Activated CD4-positive, alpha-beta T cell treated with anti-CD3 and anti-CD28 coated beads, Interleukin-2, Interleukin-6, amounts not matched to agents 100 ng/mL and 50 ng/mL, durations not matched to agents 16 hours and 8 hours (primary cell): ENCODE measurements at places on chromosomes 5 and 9.
A peak's percentile ranks its signal among the peaks of the same experiment; 100 is the strongest.

DNA sequence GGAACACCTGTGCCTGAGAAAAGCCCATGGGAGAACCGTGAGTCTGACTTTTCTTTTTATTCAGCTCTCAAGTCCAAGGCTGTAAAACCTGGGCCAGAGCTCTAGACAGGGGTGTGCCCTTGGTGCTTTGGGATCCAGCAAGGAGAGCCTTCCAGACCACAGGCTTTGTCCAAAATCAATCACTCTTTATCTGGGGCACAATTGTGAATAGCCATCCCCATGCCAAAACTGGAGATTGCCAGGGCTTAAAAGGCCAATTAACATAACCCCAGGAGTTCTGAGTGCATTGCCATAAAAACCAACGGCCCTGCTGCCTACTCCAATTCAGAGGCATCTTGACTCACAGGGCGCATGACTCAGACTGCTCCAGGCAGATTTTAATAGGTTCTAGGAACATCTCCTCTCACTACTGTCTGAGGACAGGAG lies 391.8 kb downstream of the ARHGEF28 start:
- no peak for DNase-seq

DNA sequence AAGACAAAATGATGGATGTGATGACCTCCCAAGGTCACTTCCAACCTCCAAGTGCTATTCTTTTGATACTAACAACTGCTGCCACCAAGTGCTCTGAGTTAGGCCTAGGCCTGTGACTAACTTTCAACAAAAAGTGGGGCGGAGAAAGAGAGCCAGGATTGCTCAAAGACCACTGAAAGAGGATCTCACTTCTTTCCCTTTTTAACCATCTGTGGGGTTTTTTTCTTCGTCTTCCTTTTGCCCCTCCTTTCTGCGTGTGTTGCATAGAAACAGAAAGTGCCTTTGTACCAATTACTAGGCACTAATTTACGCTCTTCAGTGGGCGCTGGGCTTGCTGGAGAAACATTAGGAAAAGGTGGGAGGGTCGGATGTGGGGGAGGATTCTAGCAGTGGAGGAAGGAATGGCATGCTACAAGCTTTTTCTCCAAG lies 8.0 kb downstream of the KLF9 start:
- peak; percentile 51 for DNase-seq

DNA sequence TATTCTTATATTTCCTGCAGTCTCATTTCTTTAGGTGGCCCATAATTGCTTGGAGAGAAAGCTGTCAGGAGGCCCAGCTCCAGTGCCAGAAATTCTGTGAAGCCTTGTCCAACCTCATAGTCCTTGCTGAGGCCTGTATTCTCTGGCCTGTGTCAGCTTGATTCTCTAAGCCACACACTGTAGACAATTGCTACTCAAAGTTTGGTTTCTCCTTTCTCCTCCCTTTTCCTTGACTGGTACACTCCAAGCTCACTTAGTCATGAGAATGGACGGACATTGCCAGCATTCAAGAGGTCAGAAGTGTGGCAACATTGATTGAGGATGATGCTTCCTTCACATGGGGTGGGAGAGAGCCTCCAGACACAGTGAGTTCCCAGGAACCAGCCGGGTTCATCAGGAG lies 71.3 kb upstream of the CXCL14 start:
- no peak for DNase-seq

DNA sequence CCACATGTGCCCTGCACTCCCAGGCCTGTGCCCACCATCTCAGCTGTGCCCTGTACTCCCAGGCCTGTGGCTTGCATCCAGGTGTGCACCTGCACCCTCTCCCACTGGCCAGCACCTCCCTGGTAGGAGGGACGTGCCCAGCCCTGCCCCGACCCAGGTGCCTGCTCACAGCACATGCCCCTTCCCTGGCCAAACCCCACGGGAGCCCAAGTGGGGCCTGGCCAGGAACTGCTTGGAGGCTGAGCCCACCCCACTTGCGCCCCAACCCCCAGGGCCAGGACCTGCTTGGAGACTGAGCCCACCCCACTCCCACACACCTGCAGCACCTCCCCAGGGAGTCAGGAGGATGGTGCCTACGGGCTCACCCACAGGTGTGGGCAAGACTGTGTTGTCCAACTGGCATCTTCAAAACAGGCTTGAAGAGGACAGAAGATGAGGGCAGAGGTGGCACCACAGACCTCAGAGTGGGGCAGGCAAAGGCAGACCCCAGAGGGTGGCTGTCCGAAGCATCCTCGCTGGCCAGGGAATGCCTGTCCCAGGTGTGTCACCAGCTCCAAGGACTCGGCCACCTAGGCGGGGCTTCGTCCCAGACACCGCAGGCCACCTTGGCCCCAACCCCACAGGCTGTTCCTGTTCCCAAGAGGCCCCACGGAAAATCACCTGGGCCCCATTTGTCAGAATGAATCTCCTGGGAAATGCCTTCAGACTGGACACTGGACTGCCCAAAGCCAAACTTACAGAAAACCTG lies 10.8 kb downstream of the ZDHHC11B start:
- no peak for DNase-seq

DNA sequence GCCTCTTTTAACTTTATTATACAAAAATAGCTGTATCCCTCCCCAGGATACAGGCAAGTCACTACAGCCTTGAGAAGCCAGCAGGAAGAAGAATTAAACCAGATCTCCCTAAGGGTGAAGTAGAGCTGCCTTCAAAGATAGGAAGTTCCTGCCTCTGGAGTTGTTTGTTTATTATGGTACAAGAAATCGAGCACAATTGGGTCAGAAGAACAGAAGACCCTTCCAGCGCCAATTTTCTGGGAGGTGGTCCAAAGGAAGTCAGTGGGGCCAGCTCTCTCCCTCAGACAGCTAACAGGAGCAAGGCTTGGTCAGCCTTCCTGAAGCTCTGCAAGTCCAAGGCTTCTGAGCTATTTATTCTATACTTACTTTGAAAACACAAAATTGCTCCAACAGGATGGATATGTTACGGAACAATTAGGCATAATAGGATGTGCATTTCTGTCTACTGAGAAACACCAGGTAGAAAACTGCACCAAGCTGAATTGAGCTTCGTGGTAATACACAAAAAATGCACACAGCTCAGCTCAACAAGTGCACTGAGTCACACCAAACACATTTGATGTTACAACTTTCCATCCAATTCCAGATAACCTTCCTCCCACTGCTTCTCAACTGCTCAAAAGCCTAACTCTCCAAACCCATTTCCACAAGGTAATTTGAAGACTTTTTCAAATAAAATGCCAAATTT lies 16.0 kb downstream of the SERINC5 start:
- DNase-seq = no peak

- no peak for DNase-seq
Observed at GRCh38 chr9:133826289-133827085, 88.3 kb upstream of the SARDH start.

GRCh38 chr9:134712243-134712642 lies 70.6 kb downstream of the COL5A1 start:
- DNase-seq = no peak

DNA sequence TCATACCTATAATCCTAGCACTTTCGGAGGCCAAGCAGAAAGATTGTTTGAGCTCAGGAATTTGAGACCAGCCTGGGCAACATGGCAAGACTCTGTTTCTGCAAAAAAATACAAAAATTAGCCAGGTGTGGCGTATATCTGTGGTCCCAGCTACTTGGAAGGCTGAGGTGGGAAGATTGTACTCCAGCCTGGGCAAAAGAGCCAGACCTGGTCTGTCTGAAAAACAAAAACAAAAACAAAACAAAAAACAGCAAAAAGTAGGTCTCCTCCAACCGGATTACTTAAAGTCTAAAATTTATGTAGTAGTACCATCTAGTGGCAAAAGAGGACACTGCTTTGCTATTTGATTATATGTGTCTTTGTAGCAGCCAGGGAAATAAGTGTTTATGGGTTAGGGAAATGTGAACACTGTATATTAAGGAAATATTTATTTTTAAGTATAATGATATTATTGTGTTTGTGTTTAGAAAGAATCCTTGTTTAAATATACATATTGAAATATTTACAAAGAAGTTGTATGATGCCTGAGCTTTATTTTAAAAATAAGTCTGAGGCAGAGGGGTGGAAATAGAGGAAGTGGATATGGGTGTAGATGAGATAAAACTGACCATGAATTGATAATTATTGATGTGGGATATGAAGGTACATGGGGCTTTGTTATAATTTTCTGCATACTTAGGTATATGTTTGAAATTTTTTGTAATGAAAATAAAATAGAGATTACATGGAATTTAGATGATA lies 20.0 kb downstream of the APC start:
- DNase-seq = peak; percentile 59

DNA sequence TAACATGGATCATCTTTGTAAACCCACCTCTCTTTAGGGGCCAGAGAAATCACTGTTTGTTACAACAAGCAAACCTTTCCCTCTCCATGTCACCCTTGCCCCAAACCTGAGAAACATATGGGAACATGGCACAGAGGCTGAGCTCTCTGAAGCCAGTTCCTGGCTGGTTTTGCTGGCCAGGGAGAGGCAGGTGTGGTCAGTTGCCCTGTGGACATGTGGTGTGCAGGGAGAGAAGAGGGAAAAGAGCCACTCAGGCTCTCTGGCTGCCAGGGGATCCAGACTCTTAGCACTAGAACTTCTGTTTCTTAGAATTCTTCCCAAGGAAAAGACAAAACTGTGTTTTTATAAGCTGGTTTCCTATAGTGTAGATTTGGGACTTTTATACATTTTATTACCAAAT lies 4.6 kb upstream of the CATSPER3 start:
- DNase-seq = no peak

DNA sequence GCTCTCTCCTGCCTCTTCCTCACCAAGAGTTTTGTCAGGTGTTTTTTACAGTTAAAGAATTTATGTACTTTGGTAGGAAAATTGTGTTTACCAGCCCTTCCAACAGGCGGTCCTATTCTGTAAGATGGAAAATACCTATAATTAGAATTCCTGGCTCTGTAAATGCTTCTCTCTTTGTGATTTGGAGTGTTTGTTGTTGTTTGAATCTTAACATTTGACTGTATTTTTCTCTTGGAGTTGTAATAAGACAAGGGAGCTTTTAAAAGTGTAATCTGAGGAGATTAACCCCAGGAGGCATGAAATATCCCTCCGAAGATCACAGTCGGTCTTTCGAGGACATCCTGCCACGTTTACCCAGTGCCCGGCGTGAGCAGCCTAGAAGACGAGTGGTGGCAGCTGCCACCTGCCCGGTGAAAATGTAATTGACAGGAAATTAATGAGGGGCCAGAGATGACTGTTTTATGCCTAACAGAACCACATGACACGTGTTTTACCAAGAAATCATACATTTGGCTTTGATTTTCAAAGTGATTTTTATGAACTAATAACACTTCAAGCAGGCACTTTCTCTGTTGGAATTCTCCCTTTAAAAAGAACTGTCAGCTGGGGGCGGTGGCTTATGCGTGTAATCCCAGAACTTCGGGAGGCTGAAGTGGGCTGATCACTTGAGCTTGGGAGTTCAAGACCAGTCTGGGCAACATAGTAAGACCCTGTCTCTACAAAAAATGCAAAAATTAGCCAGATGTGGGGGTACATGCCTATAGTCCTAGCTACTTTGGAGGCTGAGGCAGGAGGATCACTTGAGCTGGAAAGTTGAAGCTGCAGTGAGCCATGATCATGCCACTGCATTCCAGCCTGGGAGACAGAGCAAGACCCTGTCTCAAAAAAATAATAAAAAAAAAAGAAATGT lies 20.0 kb downstream of the ANKRD33B start:
- peak; percentile 52 for DNase-seq

DNA sequence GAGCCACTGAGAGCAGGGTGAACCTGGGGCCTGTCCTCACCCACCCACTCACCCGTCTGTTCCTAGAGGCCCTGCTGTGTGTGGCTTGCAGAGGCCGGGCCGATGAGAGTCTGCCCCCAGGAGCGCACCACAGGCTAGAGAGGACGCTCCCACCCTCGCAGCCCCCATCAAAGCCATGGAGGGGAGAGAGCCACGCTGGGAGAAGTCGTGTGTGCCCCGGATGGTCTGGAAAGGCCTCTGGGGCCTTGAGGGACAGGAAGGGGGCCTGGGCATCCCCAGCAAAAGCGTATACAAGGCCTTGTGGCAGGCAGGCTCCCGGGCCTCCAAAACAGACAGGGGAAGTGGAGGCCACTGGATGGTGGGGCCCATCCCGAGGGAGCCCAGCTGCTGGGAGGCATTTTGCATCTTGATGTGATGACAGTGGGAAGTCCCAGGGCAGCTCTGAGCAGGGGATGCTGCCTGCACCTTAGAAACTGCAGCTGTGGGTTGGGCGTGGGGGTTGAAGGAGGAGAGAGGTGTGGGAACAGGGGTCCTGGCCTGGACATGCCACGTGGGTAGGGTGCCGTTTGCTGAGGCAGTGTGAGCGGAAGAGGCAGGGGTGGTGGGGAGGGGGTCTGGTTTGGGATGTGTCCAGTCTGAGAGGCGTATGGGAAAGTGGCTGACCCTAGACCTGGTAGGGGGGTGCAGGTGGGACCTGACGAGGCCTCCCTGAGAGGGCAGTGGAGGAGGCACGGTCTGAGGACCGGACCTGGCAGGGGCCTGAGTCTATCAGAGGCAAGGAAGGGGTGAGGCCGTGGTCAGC lies 43.0 kb upstream of the NOTCH1 start:
- DNase-seq = no peak

GRCh38 chr9:31908158-31908890 lies 476.1 kb upstream of the ACO1 start:
- no peak for DNase-seq

DNA sequence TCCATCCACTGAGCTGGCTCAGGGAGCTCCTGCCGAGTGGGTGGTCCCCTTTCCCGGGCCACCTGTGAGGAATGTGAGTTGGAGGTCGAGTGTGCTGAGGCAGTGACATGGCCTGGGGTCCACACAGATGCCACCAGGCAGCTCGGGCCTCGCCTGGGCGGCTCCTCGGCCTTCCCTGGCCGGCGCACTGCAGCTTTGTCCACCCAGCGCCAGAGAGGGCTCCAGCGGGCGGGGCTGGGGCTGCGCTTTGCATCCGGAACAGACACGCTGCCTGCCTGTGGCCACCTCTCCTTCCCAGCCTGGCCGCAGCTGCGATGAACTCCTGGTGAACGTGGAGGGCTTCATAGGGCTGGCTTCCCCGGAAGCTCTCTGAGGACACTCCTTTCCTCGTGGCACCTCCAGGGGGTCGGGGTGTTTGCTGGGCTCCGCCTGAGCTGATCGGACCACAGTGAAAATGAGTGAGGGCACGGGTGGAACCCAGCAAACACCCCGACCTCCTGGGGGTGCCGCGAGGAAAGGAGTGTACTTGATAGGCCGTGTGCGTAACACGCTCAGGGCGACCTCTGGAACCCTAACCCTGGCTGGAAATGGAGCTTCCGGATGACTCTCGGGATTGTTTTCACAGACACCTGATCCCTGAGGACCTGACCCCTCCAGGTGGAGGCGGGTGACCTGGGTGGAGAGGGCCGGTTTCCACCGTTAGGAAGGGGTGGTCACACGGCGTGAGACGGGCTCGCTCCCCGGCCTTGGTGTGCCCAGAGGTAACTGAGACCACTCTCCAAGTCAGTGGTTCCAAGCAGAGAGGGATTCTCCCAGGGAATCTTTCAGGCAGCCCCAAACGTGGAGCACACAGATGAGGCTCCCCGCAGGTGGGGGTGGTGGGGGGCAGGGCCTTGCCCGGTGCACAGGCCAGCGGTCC lies 31.8 kb upstream of the RXRA start:
- DNase-seq = no peak

DNA sequence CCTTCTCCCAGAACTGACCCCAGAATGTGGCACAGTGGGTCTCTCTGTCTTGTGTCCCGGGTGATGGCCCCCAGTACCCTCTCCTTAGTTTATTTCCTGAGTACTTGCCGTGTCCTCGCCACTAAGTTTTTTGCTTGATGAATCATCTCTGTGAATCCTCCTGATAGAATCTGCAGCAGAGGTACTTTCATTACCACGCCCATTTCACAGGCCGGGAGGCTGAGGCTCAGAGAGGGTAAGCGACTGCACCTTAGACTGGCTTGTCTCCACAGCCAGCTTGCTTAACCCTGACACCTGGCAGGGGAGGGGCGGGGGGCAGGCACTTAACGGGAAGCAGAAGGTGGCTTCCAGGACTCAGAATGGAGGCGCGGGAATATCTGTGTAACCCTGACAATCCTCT lies 7.9 kb upstream of the IER5L start:
- peak; percentile 65 for DNase-seq
